ENCODE measurements at places on chromosomes 6 and 20.

DNA sequence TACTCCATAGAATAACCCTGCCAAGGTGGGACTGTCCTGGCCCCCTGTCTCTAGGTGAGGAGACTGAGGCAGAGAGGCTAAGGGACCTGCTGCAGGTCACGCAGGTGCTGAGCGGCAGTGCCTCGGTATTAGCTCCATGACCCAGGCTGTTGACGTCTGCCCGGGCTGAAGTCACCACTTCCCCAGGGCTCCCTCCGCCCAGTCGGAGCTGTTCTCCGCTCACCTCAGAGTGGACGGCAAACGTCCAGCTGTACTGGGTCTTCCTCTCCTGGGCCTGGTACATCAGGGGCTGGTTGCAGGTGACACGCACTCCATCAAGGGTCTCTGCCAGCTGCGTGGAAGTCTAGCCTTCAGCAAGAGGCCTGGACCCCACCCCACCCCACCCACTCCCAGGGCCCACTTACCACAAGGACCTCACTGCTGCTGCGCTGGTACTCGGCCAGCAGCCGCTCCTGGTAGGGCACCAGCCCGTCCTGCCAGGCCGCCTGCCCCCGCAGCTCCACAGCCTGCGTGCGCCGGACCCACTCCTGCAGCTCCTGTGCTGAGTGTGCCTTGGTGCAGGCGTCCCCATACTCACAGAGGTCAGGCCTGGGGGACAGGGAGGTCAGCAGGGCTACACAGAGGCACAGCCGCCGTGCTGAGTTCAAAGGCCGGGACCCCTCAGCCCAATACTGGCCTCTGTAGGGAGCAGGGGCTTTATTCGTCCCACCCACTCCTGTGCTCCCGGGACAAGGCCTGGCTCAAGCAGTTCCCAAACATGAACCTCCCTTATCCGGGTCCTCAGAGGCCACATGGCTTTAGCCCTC lies 3.6 kb downstream of the HELZ2 start:
- no peak for DNase-seq

GRCh38 chr6:77466055-77466450 lies 2.8 kb upstream of the HTR1B start:
- DNase-seq = peak; percentile 36

- DNase-seq = peak; percentile 80
These were observed 24.0 kb downstream of the FGD2 start for GRCh38 chr6:37029249-37029971.

GRCh38 chr6:149939909-149940671 lies 1.7 kb upstream of the ULBP2 start:
- DNase-seq = no peak

GRCh38 chr6:33140556-33140955 lies 51.7 kb downstream of the COL11A2 start:
- no peak for DNase-seq

DNA sequence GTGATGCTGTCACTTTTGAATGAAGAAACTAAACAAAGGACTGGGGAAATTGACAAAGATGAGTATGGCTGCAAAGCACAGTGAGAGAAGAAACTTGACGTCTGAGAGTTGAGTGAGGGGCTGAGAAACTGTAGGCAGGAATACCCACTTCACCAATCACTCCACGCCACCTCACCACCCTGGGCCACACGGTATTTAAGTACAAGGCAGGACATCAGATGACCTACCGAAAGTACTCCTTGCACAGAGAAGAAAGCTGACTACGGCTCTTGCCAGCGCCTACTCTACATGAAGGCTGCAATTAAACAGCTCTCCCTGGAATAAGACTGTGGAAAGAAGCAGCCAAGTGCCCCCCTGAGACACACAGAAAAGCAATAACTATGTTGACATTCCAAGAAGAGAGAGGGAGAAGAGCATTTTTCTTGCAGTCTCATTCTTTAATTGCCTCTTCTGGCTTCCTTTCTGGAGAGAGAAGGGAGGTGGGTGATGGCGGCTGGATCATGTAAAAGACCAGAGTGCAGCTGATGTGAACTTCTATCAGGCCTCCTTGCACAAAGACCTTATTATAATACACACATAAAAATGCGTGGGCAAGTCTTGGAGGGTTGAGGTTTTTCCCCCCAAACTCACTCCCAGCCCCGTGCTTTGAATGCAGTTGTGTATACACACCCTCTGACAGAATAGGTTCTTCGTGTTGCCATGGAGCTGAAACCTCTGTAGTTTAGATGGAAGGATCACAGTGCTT lies 44.6 kb downstream of the HIVEP2 start:
- no peak for DNase-seq

DNA sequence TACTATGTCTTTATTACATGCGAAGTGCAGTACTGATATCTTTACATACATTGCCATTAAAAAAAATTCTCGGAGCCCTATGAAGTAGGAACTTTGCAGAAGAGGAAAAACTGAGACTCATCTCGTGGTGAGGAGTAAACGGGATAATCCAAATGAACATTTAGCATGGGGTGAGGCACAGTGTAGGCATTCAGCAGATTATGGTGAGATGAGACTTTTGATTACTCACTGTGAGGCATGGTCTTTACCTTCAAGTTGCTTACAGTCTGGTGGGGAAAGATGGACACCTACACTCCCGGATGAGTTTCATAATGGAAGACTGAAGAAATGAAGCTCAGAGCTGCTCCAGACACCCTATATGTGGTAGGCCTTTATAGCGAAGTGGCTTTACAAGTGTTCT lies 1.4 kb downstream of the RPRD1B start:
- no peak for DNase-seq

- DNase-seq = no peak
These were observed 4.0 kb downstream of the LY6G6F start for GRCh38 chr6:31710523-31711219.

DNA sequence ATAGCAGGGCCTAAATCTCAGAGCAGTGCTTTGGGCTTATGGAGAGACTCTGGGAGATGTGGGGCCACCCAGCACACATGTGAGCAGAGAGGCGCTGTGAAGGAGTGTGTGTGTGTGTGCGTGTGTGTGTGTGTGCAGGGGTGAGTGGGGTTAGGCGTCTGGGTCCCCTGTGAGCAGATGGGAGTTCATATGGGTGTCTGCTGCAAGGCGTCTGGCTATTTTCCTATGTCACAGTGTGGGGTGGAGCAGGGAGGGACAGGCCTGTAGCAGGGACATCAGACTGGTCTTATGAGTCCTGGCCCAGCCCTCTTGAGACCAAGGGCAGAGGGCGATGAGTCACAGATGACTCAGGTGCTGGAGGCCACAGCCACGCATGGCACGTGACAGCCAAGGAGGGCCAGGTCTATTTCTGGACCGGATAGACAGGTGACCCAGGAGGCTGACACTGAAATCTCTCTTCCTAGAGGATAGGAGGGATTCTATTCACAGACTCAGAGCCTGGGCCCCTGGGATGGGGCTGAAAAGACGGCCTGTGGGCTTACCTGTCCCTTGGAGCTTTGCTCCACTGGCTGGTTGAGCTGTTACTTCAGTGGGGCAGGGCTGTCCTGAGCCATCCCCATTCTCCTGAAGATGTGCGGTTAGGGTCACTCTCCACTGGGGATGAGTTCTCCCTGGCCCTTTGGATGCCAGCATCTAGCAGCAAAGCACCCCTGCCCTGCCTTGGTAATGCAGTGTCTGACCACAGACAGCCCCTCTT lies 28.9 kb downstream of the VEGFA start:
- DNase-seq = peak; percentile 44

- no peak for DNase-seq
These were observed 29.6 kb downstream of the QKI start for GRCh38 chr6:163444077-163444476.

DNA sequence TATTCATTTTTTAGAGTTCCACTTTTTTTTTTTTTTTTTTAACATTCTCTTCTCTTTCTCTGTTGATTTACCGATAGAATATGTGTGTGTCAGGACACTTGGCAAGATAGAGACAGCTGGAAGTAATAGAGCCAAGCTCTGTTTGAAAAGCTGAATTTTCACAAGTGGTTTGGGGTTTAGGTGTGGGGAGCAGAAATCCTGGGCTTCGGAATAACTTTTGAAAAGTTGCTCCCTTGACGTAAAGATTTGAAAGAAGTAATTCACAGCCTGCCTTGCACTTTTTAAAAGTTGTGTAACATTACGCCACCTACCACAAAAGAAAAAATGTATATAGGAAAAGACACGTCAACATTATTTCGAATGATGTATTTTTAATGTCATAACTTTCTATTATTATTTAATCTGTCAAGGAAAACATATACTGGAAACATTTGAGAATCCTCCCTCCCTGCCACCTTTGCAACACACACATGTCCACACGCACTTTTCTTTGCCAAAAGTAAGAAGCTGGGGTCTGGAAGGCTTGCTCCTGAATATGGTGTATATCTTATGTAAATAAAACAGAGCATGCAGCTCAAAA lies 917.9 kb downstream of the KIF16B start:
- no peak for DNase-seq

Data from iPS-NIHi11 (cell line).